Neural crest cell (in vitro differentiated cells): ENCODE measurements at places on chromosomes 11 and 22. TPM values are rescaled to one million over a fixed set of nuclear protein-coding genes. Genes with fewer than 3 reads are reported as not detected.

DNA sequence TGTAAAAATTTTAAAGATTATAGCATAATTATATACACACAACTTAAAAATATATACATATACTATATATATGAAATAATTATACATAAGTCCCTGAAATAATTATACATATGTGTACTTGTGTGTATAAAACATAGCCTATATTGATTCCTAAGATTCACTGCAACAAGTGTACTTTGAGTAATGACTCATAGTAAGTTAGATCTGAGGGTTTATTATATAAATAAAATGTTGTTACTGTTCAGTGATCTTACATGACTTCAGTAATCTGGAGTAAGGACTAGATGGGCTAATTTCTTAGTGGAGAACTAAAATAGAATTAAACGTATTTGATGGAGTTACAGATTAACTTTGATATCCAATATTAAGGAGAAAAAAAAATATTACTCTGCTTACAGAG, 350.5 kb downstream of the CNTN5 start:
- peaks cover 19% of the 10 kb centered on the region for H3K4me1 ChIP-seq
- no peaks in the 10 kb centered on the region for H3K36me3 ChIP-seq
- no peaks in the 10 kb centered on the region for H3K27me3 ChIP-seq
- DNase-seq = no peak
- H3K4me3 ChIP-seq = no peak overlapping the region

DNA sequence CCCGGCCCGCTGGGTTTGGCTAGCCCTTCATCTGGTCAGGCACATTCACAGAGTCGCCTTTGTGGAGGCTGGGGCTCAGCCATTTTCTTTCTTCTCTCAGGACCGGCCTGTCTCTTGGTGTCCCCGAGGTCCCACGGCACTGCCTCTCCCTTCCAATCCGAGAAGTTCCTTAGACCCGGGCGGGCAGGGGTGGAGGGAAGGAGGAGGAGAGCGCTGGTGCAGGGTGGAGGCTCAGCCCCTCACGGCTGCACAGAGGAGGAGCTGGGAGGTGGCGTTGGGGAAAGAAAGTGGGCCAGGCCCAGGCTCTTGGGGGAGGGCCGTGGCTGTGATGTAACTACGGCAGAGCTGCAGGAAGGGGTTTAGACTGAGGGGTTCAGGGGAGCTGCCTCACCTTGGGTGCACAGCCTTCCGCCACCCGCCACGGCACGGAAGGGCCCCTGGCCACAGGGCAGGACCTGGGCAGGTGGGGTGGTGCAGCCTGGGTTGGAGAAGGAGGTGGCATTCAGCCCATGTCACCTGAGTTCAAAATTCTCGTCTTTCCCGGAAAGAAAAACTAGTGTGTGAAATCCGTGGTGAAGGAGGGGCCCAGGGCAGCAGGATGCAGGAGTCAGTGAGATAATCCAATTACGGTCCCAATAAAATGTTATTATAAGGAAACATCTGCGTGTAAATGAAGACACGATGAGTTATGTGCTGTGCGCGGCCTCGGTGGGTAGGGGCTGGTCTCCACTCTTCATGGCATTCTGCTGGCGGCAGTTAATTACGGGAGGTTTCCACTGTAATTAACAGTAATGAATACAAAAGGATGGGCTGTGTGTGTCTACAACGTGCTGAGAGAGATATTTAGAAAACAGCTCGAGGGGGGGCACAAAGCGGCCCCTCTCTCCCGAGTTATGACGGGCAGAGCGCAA, 1.7 kb downstream of the BRSK2 start:
- peak overlapping the region; percentile 93 for H3K4me3 ChIP-seq
- peak overlapping the region; percentile 81 for H3K27ac ChIP-seq
- H3K36me3 ChIP-seq = peaks cover 7% of the 10 kb centered on the region
- H3K27me3 ChIP-seq = peaks cover 10% of the 10 kb centered on the region

- no peak for DNase-seq
- H3K36me3 ChIP-seq = no peaks in the 10 kb centered on the region
- H3K4me3 ChIP-seq = no peak overlapping the region
- peak overlapping the region; percentile 35 for H3K27ac ChIP-seq
- H3K4me1 ChIP-seq = peaks cover 5% of the 10 kb centered on the region
- no peaks in the 10 kb centered on the region for H3K27me3 ChIP-seq
Measured at GRCh38 chr11:117972629-117973502, 13.3 kb upstream of the IL10RA start.

GRCh38 chr11:12013781-12014180, 5.4 kb upstream of the DKK3 start:
- peaks cover 17% of the 10 kb centered on the region for H3K27me3 ChIP-seq
- DNase-seq = no peak
- H3K4me3 ChIP-seq = no peak overlapping the region
- H3K36me3 ChIP-seq = no peaks in the 10 kb centered on the region

DNA sequence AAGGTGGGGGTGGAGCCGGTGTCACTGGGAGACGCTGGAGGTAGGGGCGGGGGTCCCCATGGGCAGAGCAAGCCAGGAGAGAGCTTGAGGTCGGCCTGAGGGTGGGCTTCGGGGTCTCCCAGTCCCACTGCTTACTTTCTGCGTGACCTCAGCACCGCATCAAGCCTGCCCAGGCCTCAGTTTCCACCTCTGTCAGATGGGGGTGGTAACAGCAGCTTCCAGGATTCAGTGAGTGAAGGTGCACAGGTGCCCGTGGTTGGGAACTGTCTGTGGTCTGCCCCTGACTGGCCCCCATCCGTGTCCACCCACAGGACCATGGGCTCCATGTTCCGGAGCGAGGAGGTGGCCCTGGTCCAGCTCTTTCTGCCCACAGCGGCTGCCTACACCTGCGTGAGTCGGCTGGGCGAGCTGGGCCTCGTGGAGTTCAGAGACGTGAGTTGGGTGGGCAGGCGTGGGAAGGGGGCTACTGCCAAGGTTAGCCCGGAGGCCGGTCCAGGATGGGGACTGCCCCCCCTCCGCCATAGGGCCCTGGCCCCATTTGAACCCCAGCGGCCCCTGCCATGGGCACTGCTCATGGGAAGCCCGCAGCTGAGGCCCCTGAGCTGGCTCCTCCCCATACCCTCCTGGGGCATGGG, 2.2 kb downstream of the TCIRG1 start:
- peaks cover 6% of the 10 kb centered on the region for H3K4me1 ChIP-seq
- no peaks in the 10 kb centered on the region for H3K36me3 ChIP-seq
- no peaks in the 10 kb centered on the region for H3K27me3 ChIP-seq
- no peak for DNase-seq

DNA sequence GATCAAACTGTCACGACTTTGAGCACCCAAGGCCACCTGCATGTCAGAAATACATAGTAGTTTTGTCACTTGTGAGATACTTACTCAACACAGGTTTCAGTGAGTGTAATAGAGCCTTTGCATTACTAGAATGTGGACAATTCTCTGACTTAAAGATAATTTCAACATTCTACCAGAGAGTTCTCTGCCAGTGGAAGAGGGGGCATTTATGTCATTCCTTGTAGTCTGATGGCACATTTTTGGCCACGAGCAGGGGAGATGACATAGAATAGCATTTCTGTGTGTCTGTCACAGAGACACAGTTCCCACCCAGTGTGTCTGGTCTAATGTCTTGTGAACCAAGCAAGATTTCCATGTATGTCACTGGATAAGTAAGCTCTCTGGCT, 112.5 kb downstream of the DBX1 start:
- H3K4me1 ChIP-seq = peaks cover 36% of the 10 kb centered on the region
- H3K4me3 ChIP-seq = no peak overlapping the region
- no peak for DNase-seq
- H3K27me3 ChIP-seq = no peaks in the 10 kb centered on the region

- H3K27ac ChIP-seq = no peak overlapping the region
- peaks cover 13% of the 10 kb centered on the region for H3K4me1 ChIP-seq
- H3K4me3 ChIP-seq = no peak overlapping the region
- no peaks in the 10 kb centered on the region for H3K36me3 ChIP-seq
- no peak for DNase-seq
- H3K27me3 ChIP-seq = peaks cover 5% of the 10 kb centered on the region
Measured at GRCh38 chr22:49402169-49402568, 425.5 kb downstream of the BRD1 start.

- peak within 1 kb of the TSS; percentile 90 for H3K27ac ChIP-seq
- H3K36me3 ChIP-seq = no peaks in the 10 kb centered on the region
- peaks cover 29% of the 10 kb centered on the region for H3K27me3 ChIP-seq
- H3K4me3 ChIP-seq = peak within 1 kb of the TSS; percentile 88
- DNase-seq = peak; percentile 86
Measured at GRCh38 chr11:77473801-77474683, at the start of gene PAK1. TSS of gene PAK1 (minus strand) at chr11:77474094. CDS start at chr11:77392520, 81,574 bp downstream.

DNA sequence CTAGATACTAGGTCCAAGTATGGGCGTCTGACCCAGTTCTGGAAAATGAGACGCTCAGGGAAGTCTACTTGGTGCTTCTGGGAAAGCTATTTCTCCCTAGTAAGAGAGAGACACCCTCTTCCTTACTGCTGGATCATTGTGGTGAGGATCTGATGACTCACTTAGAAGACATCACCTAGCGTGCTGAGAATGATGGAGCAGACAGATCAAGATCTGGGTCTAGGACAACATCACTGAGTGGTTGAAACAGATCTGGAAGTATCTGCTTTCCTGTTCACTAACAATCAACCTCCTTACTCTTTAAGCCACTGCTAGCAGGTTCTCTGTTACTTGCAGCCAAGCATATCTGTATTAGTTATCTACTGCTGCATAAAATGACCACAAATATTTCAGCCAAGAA, 38.3 kb upstream of the HMGXB4 start:
- H3K36me3 ChIP-seq = no peaks in the 10 kb centered on the region
- H3K4me3 ChIP-seq = no peak overlapping the region
- H3K27ac ChIP-seq = no peak overlapping the region
- H3K27me3 ChIP-seq = peaks cover 10% of the 10 kb centered on the region
- DNase-seq = no peak

- H3K27ac ChIP-seq = no peak overlapping the region
- H3K27me3 ChIP-seq = no peaks in the 10 kb centered on the region
- DNase-seq = no peak
- no peaks in the 10 kb centered on the region for H3K4me1 ChIP-seq
Measured at GRCh38 chr11:94193288-94193687, 64.6 kb downstream of the PANX1 start.

DNA sequence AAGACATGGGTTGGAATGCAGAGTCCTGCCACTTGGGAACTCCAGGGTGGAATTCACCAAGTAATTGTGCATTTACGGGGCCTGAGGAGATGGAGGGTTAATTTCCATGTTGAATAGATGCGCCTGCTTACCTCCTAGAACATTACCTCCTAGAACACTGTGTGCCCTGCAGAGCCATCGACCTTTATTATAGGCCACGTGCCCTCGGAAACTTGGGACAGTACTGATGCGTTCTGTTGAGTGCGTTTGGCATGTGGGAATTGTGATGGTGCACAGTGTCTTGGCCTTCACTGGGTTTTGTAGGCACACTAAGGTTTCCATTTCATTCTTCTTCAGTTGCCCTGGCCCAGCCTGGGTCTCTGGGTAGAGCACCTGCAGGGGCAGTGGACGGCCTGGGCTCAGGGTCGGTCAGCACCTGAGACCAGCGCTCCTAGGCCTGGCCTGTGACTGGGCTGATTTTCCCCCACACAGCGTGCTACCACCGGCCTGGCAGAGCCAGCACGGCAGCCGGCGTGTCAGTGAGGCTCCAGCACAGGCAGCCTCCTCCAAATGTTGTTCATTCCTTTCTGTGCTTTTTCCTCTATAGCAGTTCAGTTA, 12.7 kb downstream of the TRMU start:
- no peaks in the 10 kb centered on the region for H3K27me3 ChIP-seq
- no peak overlapping the region for H3K27ac ChIP-seq
- peaks cover 7% of the 10 kb centered on the region for H3K36me3 ChIP-seq
- H3K4me1 ChIP-seq = no peaks in the 10 kb centered on the region

- no peaks in the 10 kb centered on the region for H3K4me1 ChIP-seq
- H3K27me3 ChIP-seq = peaks cover 50% of the 10 kb centered on the region
- no peaks in the 10 kb centered on the region for H3K36me3 ChIP-seq
- H3K4me3 ChIP-seq = no peak overlapping the region
- no peak overlapping the region for H3K27ac ChIP-seq
- DNase-seq = no peak
Measured at GRCh38 chr22:36901411-36902142, 11.9 kb upstream of the CSF2RB start.

- H3K4me3 ChIP-seq = peak overlapping the region; percentile 58
- H3K4me1 ChIP-seq = peaks cover 34% of the 10 kb centered on the region
- peaks cover 89% of the 10 kb centered on the region for H3K27me3 ChIP-seq
Measured at GRCh38 chr11:128904303-128904655, 13.1 kb downstream of the KCNJ5 start.

- no peak for DNase-seq
- H3K36me3 ChIP-seq = peaks cover 33% of the 10 kb centered on the region
- H3K27me3 ChIP-seq = no peaks in the 10 kb centered on the region
- peaks cover 4% of the 10 kb centered on the region for H3K4me1 ChIP-seq
- H3K4me3 ChIP-seq = no peak overlapping the region
Measured at GRCh38 chr11:121611242-121611641, 158.5 kb upstream of the SORL1-AS1 start.

- H3K27me3 ChIP-seq = no peaks in the 10 kb centered on the region
- H3K4me3 ChIP-seq = no peak overlapping the region
- H3K36me3 ChIP-seq = peaks cover 3% of the 10 kb centered on the region
- H3K4me1 ChIP-seq = peaks cover 35% of the 10 kb centered on the region
- H3K27ac ChIP-seq = no peak overlapping the region
Measured at GRCh38 chr11:130672911-130673310, 224.5 kb downstream of the ADAMTS15 start.

GRCh38 chr11:122032317-122032716, 83.7 kb downstream of the BLID start:
- H3K36me3 ChIP-seq = peaks cover 3% of the 10 kb centered on the region
- H3K4me3 ChIP-seq = no peak overlapping the region
- no peak overlapping the region for H3K27ac ChIP-seq
- no peaks in the 10 kb centered on the region for H3K4me1 ChIP-seq

Gene DBX1
- total RNA-seq = 26.3 and 29.6 TPM in 2 replicates

Gene TEX12
- total RNA-seq = 0.41 TPM in 1 of 2 replicates, not detected in the other

Gene APOL3
- total RNA-seq = not detected in 2 replicates

Gene GDPD4
- total RNA-seq = not detected in 2 replicates

Gene TNNT3
- total RNA-seq = not detected in 2 replicates

Gene CABP4
- total RNA-seq = not detected in 2 replicates

Gene OR8H1
- total RNA-seq = not detected in 2 replicates

Gene PRDM11
- total RNA-seq = 13.1 and 15.2 TPM in 2 replicates
